DMS53 (cell line): ENCODE measurements at places on chromosomes 11 and 22.

- no peak for DNase-seq
Observed at GRCh38 chr11:72614381-72614780, 59.8 kb downstream of the PDE2A start.

GRCh38 chr11:19410032-19410431, 169.3 kb upstream of the E2F8 start:
- no peak for DNase-seq

DNA sequence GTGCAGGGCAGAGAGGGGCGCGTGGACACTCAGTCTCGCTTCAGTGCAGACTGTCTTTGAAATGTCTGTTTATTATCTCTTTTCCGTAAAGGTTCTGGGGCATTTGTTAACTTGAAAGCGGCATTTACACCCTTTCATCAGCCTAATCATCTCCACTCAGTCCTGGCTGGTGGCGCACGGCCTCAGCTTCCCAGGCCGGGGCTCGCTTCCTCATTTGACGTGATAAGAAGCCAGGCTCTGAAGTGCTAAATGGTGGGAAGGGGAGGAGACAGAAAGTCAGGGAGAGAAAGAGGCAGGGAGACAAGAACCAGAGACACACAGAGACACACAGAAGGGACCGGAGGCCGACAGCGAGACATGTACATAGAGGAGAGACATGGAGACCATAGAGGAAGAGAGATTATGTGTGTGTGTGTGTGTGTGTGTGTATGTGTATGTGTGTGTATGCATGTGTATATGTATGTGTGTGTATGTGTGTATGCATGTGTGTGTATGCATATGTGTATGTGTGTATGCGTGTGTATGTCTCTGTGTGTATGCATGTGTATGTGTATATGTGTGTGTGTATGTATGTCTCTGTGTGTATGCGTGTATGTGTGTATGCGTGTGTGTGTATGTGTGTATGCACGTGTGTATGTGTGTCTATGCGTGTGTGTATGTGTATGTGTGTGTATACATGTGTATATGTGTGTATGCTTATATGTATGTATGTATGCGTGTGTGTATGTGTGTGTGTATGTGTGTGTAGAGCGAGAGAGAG, 101.5 kb downstream of the ST3GAL4 start:
- DNase-seq: no peak

DNA sequence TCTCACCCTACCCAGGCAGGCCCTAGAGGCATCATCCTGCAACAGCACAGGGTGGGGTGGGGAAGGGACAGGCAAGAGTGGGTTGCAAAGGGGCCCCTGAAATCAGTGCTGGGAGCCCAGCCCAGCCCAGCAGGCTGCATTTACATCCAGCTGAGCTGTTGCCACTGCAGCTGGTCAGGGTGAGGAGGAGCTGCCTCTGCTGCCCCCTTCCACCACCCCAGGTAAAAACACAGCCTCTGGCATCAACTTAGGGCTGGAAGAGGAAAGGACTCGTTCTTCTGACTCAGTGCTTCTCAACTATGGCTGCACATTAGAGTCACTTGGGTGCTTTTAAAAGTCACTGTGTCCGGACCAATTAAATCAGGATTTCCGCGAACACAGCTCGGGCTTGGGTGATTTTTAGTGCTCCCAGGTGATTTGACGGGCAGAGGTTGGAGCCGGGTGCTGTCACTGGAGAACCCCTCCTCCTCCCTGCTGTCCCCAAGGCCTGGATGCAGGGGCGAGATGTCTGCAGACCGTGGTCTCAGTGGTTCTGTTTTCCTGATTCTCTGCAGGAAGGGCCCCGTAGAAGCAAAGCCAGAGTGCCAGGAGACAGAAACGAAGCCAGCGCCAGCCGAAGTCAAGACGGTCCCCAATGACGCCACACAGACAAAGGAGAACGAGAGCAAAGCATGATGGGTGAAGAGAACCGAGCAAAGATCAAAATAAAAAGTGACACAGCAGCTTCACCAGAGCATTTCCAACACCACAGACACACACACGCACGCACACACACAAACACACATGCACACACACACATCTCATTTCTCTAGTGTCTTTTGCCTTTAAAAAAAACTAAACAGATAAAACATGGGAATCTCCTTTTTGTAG, 39.4 kb upstream of the TTC12 start:
- DNase-seq: peak; percentile 73

DNA sequence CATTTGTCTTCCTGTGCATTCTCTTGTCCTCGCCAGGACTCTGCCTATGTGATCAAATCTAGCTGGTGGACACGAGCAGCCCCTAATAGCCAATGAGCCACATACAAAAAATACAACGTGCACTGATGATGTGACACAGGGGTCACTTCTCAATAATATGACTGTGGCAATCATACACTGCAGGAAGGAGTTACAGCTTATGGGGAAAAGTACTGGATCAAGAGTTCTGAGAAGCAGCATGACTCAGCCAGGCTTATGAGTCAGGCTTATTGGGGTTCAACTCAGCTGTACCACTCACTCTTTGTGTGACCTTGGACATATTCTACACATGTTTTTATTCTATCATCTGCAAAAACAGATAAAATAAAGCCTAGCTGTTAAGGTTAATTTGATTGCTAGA, 889.4 kb upstream of the TENM4 start:
- peak; percentile 32 for DNase-seq

- DNase-seq: no peak
Observed at GRCh38 chr22:25402501-25403283, 161.8 kb upstream of the GRK3 start.

- peak; percentile 73 for DNase-seq
Observed at GRCh38 chr22:36365020-36365411, 22.8 kb downstream of the MYH9 start.

GRCh38 chr22:49080631-49081030, 747.0 kb downstream of the BRD1 start:
- DNase-seq: no peak

DNA sequence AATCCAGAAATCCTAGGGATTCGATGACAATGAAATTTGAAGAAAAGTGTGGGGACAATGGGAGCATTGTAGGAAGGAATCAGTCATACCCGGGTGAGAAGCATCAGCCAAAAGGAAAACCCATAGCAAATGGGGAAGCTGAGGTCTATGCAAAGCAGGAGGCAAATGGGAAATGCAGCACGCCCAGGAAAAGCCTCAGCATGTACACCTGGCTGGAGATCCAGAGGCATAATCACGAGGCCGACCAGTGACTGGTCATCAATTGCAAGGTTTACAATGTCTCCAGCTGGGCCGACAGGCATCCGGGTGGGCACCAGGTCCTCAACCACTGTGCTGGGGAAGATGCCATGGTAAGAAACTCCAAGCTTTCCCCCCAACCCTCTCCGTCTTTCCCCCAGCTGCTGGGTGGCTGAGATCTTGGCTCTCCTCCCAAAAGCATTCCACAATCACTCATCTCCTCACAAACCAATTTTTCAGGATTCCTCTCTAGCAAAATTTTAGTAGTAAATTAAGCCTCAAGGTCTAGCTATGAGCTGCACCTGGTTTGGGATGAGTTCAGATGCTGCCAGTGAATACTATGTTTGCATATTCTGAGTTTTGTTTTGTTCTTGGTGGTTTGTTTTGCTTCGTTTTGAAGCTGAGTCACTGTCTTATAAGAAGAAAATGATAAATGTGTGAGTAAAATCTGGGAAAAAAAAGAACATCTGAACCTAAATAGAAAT, 98.0 kb upstream of the OR5AK2 start:
- DNase-seq: no peak

GRCh38 chr11:117417856-117418255, 90.2 kb downstream of the CEP164 start:
- no peak for DNase-seq

- no peak for DNase-seq
Observed at GRCh38 chr11:7924536-7924935, 6.5 kb downstream of the OR10A6 start.

DNA sequence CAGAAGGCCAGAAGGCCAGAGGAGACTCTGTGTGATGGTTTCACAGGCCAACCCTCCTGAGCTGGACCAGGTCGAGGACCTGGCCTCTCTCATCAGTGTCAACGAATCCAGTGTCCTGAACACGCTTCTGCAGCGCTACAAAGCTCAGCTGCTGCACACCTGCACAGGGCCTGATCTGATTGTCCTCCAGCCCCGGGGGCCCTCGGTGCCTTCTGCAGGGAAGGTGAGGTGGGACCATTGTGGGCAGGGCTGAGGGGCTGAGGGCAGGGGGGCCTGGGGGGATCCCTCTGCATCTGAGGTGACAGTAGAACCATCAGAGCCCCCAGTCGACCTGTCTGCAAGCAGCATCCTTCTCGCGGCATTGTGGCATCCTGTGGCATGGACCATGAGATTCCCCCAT, 30.3 kb downstream of the MYO18B start:
- no peak for DNase-seq
